HT-29 (cell line): ENCODE measurements at places on chromosomes 2 and 18. TPM values are rescaled to one million over a fixed set of nuclear protein-coding genes. Genes with fewer than 3 reads are reported as not detected.

The ITM2C gene
- total RNA-seq: 79.9 and 87.1 TPM in 2 replicates

The TFCP2L1 gene
- total RNA-seq: 0.03 and 0.05 TPM in 2 replicates

The LOXHD1 gene
- total RNA-seq: not detected in 2 replicates

The PLB1 gene
- 0.26 TPM in 1 of 2 replicates, not detected in the other for total RNA-seq

The FZD7 gene
- 17.4 and 18.2 TPM in 2 replicates for total RNA-seq

The FEV gene
- not detected in 2 replicates for total RNA-seq

The ARHGAP15 gene
- total RNA-seq: not detected in 2 replicates

The CRYGD gene
- not detected in 2 replicates for total RNA-seq

The PLEK gene
- not detected in 2 replicates for total RNA-seq

The RTKN gene
- 115 and 128 TPM in 2 replicates for total RNA-seq

The ACTR3 gene
- total RNA-seq: 153 and 164 TPM in 2 replicates

The FAHD2A gene
- 20.8 and 26.2 TPM in 2 replicates for total RNA-seq

The RFTN2 gene
- not detected in 2 replicates for total RNA-seq

The MRPS5 gene
- 103 and 109 TPM in 2 replicates for total RNA-seq

The EMILIN1 gene
- total RNA-seq: 0.65 and 1.1 TPM in 2 replicates

The NDUFS1 gene
- total RNA-seq: 69.8 and 77.2 TPM in 2 replicates

The DPP4 gene
- total RNA-seq: 12.7 and 19.0 TPM in 2 replicates
